Pancreas (tissue), 10 donors: ENCODE measurements at places on chromosomes 13 and 19. TPM values are rescaled to one million over a fixed set of nuclear protein-coding genes. Genes with fewer than 3 reads are reported as not detected.

DNA sequence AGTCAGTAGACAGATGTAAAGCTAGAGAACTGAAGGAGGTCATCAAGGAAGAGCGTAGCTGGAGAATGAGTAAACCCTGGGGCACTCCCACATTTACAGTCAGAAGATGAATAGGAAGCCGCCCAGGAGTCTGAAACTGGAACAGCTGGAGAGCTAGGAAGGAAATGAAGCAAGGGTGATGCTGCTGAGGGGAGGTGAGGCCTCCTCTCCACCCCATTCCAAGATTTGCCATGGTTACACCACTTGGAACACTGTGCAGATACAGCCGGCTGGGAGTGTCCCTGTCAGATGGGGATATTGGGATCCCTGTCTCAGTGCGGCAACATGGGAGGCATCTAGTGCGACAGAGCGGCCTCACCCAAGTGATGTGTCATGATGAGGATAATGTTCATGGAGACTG is 51.8 kb upstream of the GPI start:
- no peak for DNase-seq

DNA sequence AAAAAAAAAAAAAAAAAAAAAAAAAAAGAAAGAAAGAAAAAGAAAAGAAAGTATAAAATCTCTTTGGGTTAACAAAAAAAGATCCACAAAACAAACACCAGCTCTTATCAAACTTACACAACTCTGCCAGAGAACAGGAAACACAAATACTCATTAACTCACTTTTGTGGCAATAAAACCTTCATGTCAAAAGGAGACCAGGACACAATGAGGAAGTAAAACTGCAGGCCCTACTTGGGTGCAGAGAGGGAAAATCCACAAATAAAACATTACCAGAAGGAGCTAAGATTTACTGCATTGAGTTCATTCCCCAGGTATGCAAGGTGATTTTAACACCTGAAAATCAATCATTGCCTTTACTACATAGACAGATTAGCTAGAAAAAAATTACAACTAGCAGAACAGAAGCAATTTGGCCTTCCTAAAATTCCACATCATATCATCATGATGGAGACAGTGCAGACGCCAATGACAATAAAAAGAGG is 9.6 kb upstream of the CEACAM5 start:
- no peak for DNase-seq

DNA sequence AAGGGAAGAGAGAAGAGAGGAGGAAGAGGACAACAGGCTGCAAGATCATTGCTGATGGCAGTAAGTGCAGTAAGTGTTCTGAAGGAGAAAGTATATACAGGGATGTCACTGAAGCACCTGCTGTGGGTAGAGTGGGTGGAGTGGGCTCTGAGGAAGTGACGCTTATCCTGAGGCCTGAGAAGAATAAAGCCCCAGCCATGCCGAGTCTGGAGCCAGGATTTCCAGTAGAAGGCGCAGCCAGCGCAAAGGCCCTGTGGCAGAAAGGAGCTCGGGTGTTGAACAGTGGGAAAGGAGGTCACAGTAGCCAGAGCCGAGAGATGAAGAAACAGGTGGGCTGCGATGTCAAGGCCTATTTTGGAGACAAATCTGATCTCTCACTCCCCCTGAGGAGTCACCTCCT is 31.8 kb upstream of the ADGRE5 start:
- DNase-seq = no peak

- no peak for DNase-seq
Measured at GRCh38 chr13:23159760-23160637, 20.8 kb upstream of the SGCG start.

DNA sequence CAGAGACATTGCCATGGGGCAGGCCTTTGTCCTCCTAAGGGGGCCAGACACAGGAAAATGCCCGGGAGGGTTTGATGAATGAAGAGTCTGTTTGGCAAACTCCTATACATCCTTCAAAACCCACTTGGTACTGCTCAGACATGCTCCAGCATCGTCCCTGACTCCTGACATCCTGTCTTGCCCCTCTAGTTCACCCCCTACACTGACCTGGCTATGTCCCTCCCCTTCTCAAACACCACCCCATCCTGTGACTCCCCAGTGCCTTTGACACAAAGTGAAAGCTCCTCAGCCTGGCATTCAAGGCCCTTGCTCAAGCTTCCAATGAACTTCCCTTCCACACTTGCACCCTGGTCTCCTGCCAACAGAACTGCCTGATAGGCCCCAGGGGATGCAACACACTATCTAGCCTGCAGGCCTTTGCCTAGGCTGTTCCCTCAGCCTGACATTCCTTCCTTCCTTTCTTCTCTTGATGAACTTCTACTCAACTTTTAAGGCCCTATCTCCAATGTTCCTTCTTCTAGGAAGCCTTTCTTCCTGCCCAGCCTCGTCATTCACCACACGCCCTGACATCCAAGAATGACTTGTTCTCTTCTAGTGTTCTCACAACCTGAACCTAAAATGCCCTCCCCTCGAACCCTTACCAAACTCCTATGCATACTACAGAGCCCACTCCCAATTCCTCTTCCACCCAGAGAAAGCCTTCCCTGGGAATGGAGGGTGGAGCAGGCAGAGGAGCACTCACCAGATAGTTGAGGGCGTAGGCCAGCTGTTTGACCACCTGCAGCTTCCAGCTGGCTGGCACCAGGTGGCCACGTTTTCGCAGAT is 12.4 kb downstream of the JAK3 start:
- no peak for DNase-seq

GRCh38 chr13:110119935-110120905 is 186.7 kb downstream of the COL4A1 start:
- no peak for DNase-seq

- no peak for DNase-seq
Measured at GRCh38 chr13:99370481-99371275, 63.5 kb upstream of the GPR183 start.

Gene TMEM38A
- total RNA-seq = 3.5 TPM

Gene MAMSTR
- total RNA-seq = 1.2 TPM

Gene PALM3
- 5.6 TPM for total RNA-seq

Gene NEK3
- total RNA-seq = 8.0 TPM

Gene GJB6
- total RNA-seq = not detected

Gene MTUS2
- total RNA-seq = 6.8 TPM
